Esophagus squamous epithelium (tissue), 5 donors: ENCODE measurements at places on chromosomes 7 and 10.

DNA sequence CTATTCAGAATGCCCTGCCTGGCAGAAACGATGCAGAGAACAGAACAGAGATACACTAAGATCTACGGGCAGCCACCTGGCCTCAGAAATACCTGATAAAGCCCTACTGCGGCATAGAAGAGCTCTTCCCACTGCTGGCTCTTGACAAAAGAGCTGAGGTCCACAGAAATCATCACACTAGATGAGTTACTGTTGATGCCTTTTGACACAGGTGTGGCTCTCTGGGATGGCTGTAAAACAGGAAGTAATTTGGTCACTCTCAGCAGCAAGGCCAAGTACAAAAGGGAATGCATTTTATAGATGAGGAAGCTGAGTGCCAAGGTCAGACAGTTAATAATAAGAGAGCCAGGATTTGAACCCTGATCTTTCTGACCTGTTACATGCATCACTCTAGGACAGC, 35.0 kb upstream of the ACSL5 start:
- DNase-seq = no peak

GRCh38 chr10:17143055-17143690, 13.6 kb upstream of the CUBN start:
- no peak for DNase-seq

DNA sequence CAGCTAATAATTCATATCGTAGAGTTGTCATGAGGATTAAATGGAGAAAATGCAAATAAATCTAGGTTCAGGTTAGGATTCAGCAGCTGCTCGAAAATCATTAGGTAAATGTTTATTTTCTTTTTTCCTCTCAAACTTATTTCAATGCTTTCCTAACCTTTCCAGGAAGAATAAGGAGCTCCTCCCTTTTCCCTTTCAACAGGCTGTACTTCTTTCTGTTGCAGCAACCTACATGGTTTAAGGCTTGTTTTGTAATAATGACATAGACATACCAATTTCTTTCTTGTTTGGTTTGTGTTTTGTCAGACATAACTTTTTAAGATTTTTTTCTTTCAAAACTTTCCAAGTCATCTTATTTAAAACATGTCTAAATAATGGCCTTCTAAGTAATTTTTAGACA, 18.2 kb downstream of the GPR141 start:
- no peak for DNase-seq

GRCh38 chr7:19463581-19463980, 245.3 kb downstream of the POLR1F start:
- no peak for DNase-seq
